ENCODE measurements at places on chromosomes 6 and 20.

GRCh38 chr6:62354261-62354660, 68.2 kb upstream of the KHDRBS2 start:
- DNase-seq = no peak

GRCh38 chr6:19472153-19472552, 365.0 kb upstream of the ID4 start:
- peak; percentile 95 for DNase-seq

GRCh38 chr20:46731770-46732169, 22.3 kb downstream of the SLC2A10 start:
- DNase-seq = no peak

DNA sequence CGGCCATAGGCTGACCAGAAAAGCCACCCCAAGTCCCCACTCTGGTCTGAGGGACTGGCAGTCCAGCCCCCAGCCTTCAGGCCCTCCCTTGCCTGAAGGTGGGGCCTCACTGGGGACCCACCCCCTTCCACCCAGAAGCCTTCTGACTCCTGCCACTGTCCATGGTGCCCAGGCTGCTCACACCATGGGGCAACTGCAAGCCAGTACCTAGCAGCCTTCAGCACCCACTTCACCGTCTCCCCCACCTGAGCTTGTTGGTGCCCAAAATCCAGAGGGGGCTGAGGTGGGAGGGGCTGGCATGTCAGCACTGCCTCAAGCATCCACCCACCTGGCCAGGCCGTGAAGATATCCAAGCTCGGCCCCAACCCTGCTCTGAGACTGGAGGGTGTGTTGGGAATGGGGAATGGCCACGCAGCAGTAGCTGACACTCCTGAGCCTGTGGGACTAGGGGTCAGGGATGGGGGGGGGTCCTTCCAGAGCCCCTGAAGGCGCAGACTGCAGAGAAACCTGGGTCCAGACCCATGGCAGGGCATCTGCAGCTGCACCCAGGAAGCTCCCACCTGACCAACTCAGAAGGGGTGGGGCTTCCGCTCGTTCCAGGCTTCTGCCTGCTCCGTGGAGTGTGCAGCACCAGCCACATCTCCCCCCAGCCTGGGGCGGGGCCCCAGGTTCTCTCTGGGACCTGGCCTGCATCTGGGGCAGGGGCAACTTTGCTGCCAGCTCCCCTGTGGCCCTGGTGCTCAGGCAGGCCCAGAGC, 942.1 kb upstream of the EPHA7 start:
- DNase-seq = no peak

- no peak for DNase-seq
Observed at GRCh38 chr6:142676027-142676443, 268.9 kb downstream of the HIVEP2 start.
